ENCODE measurements at places on chromosomes 5 and 9.

DNA sequence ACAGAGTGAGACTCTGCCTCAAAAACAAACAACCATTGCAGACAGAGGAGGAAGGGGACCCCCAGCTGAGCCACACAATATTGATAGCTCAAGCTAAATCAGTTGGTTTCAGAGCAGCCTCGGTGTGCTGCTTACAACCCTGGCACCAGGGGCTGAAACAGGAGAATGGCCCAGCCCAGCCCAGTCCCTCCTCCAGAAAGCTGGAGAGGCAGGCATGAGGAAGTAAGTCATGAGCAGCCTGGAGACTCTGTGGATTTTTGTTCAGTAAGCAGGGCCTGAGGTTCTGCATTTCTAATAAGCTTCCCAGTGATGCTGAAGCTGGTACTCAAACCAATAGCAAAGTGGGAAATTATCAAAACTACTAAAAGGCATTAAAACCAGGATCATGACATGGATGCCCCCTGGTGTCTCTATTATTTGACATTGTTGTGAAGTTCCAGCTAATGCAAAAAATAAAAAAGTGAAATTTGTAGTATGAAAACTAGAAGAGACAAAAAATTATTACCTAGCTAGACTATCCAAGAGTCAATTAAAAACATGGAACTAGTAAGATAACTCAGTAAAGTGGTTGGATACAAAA, 14.2 kb downstream of the PRRT1B start:
- DNase-seq = no peak

- no peak for DNase-seq
These were observed 2209.2 kb downstream of the MAT2B start for GRCh38 chr5:165714598-165714997.

DNA sequence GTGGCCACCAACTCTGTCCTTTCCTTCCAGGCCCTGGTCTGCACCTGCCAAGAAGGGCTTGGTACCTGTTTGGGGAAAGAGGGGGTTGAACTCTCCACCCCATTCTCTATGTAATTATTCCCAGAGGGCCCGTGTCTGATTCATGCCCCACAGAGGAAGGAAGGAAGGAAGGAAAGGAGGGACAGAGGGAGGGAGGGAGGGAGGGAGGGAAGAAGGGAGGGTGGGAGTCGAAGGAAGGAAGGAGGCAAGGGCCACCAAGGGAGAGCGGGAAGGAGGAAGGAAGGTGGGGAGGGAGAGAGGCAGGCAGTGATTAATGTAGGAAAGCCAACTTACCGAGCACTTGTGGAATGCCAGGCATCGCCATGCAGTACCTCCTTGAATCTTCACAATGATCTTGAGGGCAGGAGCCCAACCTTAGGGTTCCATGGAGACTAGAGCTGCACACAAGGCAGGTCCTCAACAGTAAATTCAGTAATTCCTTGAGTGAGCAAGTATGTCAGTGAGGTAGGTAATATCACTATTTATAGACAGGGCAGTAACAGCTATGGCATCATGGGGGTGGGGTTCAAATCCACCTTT, 75.8 kb downstream of the FGF18 start:
- DNase-seq = peak; percentile 38

DNA sequence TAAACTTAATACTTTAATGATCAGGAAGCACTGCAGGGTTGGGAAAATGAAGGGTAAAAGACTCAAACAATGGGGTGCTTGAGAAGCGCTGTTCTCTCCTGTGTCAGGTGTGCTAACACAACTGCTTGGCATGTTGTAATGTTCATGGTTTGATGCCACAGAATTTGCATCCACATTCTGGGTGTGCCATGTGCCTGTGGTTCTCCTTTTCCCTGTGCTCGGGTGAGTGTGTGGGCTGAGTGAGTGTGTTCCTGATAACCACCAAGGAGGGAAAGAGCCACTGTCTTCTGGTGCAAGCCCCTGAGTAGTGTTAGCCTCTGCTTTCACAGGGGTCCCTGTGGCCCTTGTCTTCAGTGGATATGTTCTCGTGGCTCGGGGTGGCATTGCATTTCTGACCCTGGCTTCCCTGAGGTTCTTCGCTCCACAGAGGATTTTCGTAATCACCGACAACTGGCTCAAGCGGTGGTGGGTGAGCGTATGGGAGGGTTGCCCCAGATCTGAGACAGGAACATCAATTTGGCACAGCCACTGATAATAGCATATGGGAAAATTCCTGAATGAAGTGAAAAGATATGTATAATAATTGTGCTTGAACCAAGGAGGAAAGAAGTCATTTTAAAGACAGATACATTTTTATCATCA, 102.0 kb downstream of the MVB12B start:
- no peak for DNase-seq

DNA sequence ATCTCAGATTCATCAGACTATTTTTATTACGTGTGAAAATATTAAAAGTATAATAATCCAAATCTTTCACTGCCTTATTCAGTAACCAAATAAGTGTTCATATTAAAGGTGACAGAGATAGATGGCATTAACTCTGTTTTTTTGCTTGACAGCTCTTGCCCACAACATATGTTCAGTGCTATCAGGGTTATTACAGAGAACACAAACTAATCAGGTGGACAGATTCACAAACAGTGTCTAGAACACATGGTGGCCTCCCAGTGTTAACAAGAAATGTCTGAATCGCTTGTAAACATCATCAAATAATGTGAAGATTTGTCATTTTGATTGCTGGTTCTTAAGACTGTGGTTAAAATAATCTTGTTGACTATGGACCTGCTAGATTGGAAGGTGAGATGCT, 609.1 kb upstream of the GRAMD2B start:
- DNase-seq = no peak

- no peak for DNase-seq
These were observed 8.8 kb upstream of the NHP2 start for GRCh38 chr5:178162481-178162880.

DNA sequence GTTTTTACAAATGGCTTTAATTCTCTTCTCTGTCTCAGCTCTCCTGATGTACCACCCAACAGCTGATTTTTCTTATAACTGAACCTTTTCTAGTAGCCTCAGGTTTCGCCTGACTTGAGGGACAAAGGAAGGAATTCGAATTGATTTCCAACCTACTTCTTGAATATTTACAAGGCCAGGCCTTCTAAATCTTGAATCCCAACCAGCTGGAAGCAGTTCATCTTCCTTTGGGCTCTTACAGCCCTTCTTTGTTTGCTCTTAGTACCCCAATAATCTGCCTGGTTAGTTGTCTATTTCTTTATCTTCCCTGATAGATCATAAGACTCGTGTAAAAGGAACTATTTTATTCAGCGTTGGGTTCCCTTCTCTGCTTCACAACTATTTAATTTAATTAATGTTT, 95.9 kb downstream of the NLN start:
- no peak for DNase-seq

GRCh38 chr9:82726424-82727276, 336.3 kb downstream of the RASEF start:
- no peak for DNase-seq
